Hematopoietic multipotent progenitor cell treated with erythropoietin and hydrocortisone succinate and interleukin-3 and kit ligand, for 8 days (in vitro differentiated cells): ENCODE measurements at places on chromosomes 7 and 10.

DNA sequence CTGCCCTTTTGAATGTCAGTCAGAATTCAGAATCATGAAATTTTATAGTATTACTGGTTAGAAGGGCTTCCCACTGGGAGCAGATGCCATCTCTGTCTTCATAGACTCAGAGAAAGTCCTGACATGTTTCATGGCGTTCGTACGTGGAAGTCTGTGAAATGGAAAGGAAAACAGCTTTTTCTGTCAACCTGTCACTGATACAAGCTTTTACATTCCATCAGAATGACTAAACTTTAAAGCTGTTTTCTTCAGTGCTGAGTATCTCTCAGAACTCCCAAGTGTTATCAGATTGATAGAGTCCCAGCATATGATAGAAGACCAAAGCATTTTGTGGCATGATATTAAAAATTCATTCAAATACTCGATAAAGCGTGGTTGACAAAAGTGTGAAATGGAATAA lies 726.7 kb upstream of the GALNT17 start:
- no peak for DNase-seq

DNA sequence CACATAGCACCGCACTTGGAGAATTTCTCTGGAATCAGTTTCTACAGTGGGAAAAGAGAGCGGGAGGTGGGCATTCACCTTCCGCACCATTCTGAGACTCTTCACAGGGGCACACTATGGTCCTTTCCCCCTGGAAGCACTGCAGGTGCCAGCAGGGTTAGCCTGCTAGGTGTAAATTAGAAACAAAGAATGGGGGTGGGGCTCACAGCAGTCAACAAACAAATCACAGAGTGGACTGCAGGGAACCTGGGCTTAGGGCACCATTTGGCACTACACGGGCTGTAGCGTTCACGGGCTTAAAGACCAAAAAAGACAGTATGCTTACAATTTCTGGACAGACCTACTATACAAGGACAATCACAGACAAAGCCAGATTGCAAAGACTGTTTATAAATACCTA lies 8.0 kb upstream of the PKD1L1 start:
- no peak for DNase-seq

DNA sequence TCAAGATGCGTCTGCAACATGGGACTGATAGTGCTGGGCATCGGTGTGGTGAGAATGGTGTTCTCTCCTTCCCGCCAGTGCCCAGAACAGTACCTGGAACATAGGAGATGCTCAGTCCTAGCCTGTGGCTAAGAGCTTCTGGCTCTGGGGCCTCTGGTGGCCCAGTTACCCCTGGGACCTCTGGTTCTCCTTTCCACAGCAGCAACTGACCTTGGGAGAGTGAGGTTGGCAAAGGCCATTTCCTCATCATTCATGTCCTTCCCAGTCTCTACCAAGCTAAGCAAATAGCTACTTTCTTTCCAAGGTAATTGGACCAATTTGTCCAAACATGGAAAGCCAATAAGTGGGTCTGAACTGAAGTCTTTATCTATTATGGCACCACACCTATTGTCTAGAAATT lies 11.6 kb upstream of the GOLGA7B start:
- DNase-seq: no peak

DNA sequence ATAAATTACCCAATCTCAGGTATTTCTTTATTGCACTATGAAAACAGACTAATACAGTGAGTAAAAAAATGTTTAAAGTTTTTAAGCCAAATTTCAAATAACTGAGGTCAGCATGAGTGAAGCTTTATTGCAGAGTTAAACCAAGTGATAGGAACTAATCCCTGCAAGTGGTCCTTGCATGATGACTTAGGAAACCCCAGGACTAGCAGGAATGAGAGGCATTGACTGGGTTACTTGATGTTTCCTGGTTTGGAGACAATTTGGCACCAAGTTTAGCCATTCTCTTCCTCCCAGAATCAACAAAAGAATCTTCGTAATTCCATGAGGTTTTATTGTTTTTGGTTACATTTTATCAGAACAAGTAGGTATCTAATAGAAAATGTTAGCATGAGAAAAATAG lies 194.2 kb downstream of the BICC1 start:
- DNase-seq: no peak

DNA sequence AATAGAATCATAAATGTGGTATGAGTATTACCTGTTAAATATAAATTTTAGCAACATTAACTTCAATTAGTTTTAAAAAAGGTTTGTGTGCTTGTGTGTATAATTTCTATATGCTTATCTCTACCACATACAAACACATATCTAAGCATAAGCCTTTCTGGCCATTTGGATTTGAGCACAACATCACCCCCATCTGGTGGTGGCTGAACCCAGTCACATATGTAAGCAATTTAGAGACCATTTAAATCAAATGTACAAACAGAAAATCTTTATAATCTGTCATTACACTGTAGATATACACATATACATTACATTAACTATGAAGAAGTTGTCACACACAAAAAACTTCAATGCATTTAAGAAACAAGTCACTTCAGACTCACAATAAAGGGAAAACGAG lies 31.7 kb downstream of the GPR22 start:
- DNase-seq: peak; percentile 84

DNA sequence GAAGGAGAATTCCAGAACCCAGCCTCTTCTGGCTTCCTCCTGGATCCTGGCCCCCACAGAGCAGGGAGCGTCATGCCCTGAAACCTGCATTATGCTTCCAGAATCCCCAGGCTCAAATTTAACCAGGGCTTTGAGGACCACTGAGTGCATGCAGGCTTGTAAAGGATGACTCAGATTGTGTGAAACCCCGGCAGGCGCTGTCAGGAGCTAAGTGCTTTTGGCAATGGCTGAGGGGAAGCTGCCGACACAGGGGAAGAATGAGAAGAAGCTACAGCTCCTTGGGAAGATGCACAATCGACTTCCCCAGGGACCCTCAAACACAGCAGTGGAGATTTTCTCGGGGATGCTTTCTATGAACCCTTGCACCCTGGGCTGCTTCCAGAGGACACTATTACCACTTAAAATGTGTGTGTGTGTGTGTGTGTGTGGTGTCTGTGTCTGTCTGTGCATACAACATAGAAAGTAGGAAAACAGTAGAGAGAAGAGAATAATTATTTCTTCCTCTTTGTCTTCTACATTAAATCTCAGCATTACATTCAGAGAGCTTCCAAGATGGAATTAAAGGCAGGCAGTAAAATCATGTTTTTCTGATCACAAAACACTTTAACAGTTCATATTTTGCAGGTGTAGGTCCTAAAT lies 183.5 kb upstream of the INHBA start:
- DNase-seq: no peak

- no peak for DNase-seq
These were observed 55.3 kb upstream of the INPP5A start for GRCh38 chr10:132482090-132482800.
